Activated CD4-positive, alpha-beta T cell treated with anti-CD3 and anti-CD28 coated beads, Interleukin-2, Interleukin-4, amounts not matched to agents 100 ng/mL and 50 ng/mL, durations not matched to agents 16 hours and 8 hours (primary cell): ENCODE measurements at places on chromosomes 1 and 21.

DNA sequence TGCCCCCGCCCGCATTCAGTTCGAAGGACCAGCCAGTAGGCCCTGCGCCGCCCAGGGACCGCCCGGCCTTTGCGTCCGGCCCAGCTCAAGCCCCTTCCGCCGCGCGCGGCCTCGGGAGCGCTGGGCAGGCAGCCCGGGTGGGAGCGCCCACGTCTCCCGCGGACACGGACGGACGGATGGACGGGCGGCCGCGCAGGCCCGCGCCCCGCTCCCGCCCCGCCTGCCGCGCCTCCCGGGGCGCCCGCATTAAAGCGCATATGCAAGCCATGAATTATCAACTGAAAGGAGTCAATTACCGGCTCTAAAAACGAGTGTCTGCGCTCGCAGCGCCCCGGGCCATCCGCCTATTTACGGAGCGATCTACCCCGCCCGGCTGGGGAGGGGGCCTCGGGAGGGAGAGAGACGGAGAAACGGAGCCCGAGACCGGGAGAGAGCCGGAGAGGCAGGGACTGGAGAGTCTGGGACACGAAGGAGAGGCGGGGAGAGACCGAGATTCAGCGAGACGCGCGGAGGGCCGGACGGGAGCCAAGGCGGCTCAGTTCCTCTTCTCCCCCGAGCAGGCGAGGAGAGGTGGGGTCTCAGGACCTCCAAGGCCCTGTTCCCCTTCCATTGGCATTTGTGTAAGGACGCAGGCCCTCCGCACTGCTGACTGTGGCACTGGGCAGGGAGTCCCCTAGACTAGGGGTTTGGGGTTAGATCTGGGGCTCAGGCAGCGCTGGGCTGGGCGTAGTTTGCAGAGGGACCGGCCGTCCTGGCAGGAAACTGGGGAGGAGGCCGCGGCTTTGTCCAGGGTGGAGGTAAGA, 41.3 kb upstream of the DMBX1 start:
- no peak for DNase-seq

DNA sequence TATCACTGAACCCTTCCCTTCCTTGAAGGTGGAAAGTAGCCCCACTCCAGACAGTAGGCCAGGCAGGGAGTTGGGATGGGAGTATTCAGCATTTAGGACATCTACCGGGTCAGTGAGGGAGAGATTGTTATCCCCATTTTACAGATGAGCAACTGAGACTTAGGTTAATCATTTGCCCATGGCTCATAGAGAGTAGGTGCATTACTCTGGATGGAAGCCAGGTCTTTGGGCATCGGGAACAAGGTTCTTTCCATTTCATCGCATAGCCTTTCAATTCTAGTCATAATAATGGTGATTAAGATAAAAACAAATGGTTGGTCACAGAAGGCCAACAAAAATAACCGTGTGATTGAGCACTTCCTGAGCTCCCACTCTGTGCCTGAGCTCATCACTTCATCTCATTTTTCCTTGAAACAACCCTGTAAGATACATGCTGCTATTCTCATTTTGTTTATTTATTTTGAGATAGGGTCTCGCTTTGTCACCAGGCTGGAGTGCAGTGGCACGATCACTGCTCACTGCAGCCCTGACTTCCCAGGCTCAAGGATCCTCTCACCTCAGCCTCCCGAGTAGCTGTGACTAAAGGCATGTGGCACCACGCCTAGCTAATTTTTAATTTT, 64.8 kb downstream of the NAV1 start:
- no peak for DNase-seq

DNA sequence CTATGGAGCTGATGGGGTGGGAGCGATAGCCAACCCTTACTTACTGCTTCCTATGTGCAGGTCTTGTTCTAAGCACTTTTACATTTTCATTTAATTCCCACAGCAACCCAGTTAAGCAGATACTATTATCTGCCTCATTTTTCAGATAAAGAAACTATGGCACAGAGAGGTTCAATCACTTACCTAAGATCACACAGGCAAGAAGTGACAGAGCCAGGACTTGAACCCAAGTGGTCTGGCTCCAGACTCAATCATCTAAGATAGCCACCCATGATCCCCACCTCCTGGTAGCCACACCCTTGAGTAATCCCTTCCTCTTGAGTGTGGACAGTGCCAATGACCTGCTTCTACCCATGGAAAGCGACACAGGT, 23.2 kb upstream of the IFNAR1 start:
- DNase-seq = no peak

DNA sequence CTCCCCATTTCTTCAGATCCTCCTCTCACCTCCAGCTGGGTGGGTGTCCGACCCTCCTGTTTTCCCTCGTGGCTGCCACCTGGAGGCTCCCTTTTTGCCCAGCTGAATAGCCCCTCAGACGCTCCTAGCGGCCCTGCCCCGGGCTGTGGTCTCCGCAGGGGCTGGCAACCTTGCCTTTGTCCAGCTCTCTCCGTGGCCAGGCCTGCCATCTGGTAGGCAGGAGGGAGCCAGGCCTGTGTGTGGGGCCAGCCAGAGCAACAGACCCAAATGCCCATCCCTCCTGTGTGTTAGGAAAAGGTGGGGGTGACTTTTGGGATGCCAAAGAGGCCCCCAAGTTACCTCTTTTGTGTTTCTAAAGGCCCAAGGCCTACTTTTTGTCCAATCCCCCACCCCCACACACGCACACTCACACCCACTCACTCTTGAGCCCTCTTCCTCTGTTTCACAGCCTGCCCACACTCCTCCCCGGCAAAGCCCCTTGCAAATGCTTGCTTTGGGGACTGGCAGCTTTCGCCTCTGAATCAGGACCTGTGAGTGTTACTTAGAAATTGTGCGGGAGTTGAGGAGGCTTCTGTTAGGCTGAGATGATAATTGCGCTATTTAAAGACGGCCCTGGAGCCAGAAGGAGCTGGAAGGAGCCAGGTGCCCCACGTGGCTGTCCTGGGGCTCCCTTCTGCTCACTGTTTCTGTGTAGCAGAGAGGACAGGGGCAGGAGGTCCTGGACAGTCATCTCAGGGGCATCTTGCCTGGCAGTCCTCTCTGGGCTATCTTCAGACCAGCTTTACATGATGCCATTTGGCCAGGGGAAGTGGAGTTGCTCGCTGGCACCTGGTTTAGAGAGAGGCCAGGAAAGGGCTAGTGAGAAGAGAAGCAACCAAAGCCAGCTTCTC, 9.1 kb downstream of the PPFIA4 start:
- no peak for DNase-seq

DNA sequence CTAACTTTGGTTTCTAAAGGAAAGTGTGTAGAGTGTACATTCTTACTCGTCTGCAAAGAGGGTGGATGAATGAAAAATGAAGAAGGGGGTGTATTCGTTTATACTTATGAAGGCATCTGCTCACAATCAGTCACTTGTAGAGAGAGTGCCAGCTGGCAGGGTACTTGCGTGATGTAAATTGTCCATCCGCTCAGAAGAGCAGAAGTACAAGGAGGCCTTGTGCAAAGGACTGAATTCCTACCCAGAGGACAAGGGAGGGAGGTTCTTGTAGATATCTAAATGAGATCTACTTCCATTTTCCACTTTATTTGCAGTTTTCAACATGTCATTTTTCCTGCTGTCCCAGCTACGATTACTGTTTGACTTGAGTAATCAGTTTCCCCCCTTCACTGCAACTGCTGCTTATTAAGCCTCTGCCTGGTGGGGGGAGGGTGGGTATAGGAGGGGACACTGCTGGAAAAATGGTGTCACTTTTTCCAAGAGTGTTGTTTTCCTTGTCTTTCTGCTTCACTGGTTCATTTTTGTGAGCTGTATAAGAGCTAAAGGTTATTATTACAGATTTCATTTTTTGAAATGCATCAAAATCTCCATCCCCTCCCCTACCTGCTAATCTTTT, 67.3 kb downstream of the LAMC1 start:
- no peak for DNase-seq

DNA sequence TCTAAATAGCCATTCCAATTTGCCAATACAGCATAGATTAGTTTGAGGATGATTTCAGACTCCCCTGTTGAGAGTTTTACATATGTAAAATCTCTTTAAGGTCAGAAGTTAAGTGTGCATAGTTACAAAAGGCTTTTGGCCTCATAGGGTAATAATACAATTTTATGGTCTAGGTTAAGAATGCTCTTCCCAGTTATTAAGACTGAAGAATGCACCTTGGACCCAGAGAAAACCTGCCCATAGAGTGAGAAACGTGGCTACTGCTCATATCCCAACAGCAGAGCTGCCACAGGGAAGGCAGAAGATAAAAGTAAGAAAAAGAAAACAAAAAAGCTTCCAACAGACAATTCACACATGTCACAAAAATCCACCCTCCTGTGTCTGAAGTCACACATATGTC, 255.9 kb downstream of the LMO4 start:
- no peak for DNase-seq

- no peak for DNase-seq
Measured at GRCh38 chr1:187883356-187883755, 1054.6 kb downstream of the PLA2G4A start.

GRCh38 chr1:74065081-74065480, 132.9 kb downstream of the LRRIQ3 start:
- no peak for DNase-seq

DNA sequence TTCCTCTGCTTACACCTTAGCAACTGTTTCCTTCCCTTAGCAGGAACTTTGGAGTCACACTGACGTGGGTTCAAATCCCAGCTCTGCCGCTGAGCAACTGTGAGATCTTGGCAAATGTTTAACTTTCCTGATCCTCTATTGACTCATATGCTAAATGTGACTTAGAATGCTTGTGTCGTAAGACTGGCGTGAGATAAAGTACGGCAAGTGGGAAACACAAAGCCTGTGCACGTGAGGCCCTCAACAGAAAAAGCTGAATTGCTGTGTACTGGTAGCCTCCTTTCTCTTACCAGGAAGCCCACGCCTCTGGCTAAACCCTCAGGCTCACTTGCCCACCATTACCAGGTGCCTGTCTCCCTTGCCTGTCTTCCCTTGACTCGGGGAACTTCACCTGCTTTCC, 135.4 kb upstream of the TNR start:
- DNase-seq = no peak

- no peak for DNase-seq
Measured at GRCh38 chr1:195899762-195900352, 708.4 kb downstream of the KCNT2 start.

DNA sequence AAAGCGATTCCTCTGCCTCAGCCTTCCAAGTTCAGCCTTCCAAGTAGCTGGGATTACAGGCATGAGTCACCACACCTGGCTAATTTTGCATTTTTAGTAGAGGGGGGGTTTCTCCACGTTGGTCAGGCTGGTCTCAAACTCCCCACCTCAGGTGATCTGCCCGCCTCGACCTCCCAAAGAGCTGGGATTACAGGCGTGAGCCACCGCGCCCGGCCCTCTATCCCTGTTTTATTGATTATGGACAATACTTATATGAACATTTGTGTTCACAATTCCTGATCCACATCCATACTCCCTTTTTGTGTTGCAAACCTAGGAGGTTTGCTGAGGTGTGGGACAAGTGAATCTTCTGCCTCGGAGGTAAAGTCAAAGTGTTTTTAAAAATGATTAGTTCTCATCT, 245.3 kb downstream of the GREM2 start:
- DNase-seq = no peak

DNA sequence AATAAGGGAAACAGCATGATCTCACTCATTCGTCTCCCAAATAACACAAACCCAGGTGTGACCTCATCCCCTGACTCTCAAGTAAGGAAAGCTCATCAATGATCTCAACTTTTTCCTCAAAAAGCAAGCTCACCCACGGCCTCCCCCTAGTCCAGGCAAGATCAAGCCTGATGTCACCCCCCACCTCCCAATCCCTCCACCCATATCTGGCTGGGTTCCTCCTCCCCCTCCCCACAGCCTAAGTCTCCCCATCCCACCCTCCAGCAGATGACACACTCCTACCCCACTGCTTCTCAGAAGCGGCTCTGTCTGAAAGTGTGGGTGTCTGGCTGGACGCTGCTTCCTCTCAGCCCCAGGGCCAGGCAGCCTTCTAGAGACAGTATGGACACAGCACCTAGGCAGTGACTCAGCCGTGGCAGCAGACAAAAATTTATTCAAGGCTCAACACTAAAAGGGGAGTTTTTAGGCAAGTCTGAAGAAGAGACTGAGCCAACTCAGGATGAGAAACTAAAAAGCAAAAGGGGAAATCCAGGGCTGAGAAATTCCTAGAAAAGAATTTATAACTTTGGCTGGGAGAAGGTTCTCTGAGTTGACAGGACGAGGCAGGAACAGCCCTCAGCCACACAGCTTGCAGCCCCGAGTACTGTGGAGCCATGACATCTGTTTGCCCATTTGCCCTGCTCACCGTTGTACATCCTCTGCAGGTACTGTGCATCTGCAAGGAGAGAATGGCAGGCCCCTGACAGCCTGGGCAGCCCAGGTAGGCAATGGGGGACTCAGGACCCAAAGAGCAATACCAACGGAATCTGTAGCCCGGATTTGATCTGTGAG, 81.6 kb upstream of the LRRC8D start:
- DNase-seq = peak; percentile 51

DNA sequence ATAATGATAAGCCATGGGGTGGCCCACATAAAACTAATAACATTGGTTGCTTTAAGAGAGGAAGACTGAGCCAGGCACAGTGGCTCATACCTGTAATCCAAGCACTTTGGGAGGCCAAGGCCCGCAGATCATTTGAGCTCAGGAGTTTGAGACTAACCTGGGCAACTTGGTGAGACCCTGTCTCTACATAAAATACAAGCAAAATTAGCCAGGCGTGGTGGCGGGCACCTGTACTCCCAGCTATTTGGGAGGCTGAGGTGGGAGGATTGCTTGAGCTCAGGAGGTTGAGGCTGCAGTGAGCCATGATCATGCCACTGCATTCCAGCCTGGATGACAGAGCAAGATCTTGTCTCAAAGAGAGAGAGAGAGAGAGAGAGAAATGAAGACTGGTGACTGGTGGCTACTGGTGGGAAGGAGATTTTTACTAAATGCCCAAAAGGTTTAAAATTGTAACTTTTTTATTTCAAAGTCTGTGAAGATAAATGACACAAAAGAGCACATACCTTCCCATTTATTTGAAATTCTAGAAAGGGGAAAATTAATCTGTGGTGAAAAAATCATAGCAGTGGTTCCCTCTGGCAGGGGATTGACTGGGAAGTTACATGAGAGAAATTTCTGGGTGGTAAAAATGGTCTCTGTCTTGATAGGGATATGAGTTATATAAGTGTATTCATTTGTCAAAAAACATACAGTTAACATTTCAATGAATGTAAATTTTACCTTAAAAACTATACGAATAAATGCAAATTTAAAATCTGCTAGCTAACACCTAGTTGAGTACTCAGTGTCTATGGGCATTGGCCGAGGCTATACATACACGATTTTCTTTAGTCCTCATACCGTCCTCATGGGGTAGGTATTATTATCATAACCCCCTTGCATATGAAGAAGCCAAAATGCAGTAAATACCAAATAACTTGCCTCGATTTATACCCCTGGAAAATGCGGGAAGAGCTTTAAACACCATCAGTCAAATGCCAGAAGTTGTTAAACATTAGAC, 2.2 kb upstream of the NBPF1 start:
- no peak for DNase-seq

DNA sequence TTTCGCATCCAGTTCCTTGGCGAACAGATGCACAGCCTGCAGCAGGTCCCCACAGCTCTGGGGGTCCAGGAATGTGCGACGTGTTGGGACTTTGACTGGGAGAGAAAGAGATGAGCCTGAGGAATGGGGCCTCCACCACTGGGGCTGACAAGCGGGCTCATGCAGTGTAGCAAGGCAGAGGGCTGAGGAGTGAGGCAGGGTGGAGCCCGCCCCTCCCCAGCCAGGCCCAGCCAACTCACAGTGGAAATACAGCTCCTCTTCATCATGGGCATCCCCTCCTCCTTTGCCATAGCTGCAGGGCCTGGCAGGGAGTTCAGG, 30.7 kb downstream of the CDCA8 start:
- no peak for DNase-seq

- peak; percentile 10 for DNase-seq
Measured at GRCh38 chr1:197144570-197145325, 1.7 kb downstream of the ASPM start.
